Nucleus accumbens (tissue), 56 donors: ENCODE measurements at places on chromosomes 4 and X.

GRCh38 chr4:121156822-121157769 is 7.0 kb downstream of the TNIP3 start:
- DNase-seq, result no peak

- DNase-seq, result no peak
These were observed 1.4 kb downstream of the CLDN2 start for GRCh38 chrX:106921637-106922036.

GRCh38 chr4:80878218-80878617 is 152.3 kb upstream of the BMP3 start:
- no peak for DNase-seq

DNA sequence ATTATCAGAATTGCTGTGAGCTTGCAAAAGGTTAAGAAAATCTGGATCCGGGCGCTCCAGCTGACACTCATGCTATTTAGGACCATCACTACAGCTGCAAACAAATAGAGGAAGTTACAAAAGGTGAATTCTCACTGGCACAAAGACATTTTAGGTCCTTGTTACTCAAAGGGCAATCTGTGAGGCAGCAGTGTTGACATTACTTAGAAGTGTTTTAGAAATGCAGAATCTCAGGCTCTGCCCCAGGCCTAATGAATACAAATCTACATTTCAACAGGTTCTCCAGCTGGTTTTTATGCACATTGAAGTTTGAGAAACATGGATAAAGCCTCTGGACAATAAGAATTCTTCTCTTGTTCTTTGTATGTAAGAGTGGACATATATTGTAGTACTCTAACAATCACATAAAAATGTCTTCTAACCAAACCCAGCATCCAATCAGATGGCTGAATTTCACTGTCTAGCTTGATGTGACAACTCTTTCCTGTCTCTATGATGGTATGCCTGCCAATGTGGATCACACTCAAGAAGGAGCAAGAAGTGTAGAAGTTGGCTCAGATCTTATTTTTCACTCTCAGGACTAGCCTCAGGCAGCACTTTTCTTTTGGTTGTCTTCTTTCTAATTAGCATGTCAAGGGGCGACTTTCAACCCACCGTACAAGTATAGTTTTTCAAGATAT is 18.8 kb downstream of the SLC7A11 start:
- no peak for DNase-seq

GRCh38 chrX:38278682-38279081 is 48.6 kb downstream of the RPGR start:
- DNase-seq, result no peak

- peak; percentile 20 for DNase-seq
These were observed 612 bp downstream of the CPLX1 start for GRCh38 chr4:825063-825970.

GRCh38 chrX:112577146-112577545 is 102.6 kb downstream of the LHFPL1 start:
- no peak for DNase-seq

DNA sequence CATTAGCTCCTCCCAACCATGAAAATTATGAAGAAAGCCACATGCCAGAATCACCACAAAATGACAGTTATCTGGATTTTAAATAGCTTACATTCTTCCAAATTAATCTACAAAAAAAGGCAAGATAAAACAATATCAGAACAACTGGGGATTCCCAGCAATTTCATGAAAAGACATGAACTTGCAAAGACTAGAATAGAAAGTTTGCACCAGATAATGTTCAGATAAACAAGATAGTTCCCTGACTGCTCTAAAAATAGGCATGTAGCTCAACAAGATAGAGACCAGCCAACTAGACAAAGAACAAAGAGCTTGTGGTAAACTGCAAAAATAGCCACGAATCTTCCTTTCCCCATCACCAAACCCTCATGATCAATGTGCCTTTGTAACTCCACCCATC is 30.3 kb upstream of the DDX53 start:
- DNase-seq, result no peak

GRCh38 chr4:152039023-152039481 is 278.2 kb upstream of the GATB start:
- no peak for DNase-seq

DNA sequence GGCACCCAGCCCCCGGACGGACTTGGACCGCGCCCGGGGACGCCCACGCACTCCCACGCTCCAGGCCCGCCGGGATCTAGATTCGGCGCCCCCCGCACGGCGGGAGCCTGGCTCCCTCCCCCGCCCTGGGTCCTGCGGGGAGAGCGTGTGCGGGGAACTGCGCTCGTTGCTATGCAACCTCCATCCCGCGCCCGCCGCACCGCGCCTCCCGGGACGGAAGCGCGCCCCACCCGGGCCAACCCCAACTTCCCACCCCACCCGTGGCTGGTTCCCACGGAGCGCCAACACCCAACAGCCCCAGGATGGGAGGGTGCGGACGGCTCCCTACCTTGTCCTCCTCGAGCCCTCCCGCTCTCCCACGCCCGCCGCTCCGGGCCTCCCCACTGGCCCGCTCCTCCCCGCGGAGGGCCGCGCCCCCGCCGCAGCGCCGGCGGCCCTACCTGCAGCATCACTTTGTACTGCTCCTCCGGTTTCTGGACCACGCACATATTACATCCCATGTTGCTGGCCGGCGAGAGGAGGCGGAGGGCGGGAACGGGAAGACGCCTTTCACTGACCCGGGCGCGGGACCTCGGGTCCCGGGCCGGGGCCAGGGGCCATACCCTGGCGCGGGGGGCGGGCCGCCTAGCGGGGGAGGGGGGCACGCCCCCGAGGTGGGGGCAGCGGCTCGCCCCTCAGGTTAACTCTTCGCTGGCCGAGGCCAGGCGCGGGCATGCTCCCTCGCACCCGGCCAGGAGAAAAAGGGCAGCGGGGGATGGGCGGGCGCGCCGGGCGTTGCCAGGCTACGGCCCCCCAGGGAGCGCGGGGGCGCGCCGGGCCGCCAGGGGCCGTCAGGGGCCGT is at the start of gene PDZD4:
Gene PDZD4, minus strand, starts transcription at position 746 of the 841 bp plus-strand sequence. Its CDS starts 246 bp downstream, at position 500.
- DNase-seq, result no peak

DNA sequence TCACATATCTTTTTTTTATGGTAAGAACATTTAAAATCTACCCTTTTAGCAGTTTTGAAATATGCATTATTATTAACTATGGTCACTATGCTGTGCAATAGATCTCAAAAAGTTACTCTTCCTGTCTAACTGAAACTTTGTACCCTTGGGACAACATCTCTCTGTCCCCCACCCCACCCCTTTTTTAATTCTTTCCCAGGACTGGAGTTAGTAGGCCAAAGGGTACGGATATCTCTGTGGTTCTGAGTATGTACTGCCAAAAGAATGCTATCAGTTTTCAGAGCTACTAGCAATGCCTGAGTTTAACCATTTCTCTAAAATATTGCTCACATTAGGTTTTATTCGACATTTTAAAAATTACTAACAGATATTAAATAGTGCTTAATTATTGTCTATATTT is 4.7 kb upstream of the FAM241A start:
- DNase-seq, result no peak

DNA sequence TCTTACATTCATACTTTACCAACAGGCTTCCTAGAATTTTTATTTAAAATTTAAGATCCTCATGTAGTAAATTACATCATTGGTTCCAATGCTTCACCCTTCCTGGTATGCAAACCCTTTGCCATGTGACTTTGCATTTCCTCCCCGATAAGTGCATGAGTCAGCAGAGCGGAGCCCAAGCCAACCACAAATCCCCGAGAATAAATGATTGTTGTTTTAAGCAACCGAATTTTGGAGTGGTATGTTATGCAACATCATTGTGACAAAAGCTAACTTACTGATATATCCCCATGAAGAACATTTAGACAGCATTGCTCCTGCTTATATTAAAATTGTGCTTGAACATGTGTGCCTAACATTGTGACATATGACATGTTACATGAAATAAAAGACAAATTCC is 199.4 kb upstream of the DDX53 start:
- DNase-seq, result no peak

- no peak for DNase-seq
These were observed 351.2 kb downstream of the BMPR1B start for GRCh38 chr4:95108883-95109421.

GRCh38 chr4:26015133-26015651 is 101.2 kb downstream of the SMIM20 start:
- DNase-seq, result no peak

GRCh38 chr4:163591614-163592020 is 97.1 kb downstream of the TMA16 start:
- no peak for DNase-seq

DNA sequence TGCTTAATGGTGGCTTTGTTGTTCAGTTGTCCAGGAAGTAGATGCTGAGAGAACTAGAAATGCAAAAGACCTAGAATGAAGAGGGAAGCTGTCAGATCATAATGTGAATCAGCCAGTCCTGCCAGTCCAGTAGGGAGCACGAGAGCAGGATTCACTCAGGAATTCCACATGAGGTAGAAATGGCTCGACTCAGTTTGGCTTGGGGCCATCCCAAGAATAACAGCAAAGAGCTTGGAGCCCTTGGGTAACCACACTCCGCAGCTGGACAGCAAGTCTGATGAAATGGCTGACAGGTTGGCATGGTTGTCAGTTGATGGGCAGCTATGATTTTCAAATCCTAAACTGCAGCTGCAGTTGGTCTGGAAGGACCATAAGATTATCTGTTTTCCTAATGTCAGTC is 44.5 kb upstream of the WDR1 start:
- no peak for DNase-seq

- no peak for DNase-seq
These were observed 60.0 kb downstream of the GAB1 start for GRCh38 chr4:143396695-143397094.

- no peak for DNase-seq
These were observed 73.0 kb upstream of the FRMPD4 start for GRCh38 chrX:12065251-12065650.

DNA sequence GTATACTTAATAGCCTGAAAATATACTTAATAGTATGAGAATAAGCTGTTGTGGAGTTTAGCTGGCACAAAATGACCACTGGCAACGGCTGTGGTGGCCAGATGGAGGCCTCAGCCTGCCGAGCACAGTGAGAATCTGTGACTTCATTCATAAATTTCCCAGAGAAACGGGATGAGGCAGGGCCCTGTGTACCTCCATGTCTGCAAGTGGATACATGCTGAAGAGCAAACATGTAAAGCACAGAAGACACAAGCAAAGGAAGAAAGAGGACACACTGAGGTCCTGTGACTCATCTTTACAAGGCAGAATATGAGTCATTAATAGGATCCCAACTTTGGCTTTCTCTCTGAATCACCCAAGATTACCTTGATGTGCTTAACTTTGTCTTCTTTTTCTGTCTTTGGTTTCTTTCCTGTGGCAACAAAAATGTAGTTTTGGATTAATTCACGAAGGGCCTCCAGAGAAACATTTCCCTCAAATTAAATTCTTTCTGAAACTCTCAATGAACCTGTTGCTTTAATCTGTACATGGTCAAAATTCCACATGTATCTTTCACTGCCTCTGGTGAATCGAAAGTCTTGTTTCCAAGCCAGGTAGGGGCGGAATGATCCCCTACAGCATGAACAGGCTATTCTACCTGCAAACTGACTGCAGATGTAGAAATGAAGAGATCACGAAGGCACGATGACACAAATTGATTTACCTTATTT is 56.4 kb downstream of the IRF2 start:
- DNase-seq, result peak; percentile 30

DNA sequence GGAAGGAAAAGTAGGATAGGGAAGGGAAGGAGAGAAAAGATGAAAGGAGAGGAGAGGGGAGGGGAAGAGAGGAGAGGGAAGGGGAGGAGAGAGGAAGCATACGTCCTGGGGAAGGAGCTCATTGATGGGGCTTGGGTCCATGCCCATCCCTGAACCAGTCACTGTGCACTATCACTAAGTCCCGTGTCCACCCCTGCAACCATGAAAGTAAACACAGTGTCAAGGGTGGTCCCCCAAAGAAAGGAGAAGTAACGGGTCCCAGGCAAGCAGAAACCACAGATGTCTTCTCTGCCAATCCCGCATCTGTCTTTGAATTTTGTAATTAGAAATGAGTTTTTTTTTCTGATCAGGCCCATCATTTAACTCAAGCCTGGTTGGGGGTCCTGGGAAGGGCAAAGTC is 55.2 kb downstream of the LGI2 start:
- no peak for DNase-seq

DNA sequence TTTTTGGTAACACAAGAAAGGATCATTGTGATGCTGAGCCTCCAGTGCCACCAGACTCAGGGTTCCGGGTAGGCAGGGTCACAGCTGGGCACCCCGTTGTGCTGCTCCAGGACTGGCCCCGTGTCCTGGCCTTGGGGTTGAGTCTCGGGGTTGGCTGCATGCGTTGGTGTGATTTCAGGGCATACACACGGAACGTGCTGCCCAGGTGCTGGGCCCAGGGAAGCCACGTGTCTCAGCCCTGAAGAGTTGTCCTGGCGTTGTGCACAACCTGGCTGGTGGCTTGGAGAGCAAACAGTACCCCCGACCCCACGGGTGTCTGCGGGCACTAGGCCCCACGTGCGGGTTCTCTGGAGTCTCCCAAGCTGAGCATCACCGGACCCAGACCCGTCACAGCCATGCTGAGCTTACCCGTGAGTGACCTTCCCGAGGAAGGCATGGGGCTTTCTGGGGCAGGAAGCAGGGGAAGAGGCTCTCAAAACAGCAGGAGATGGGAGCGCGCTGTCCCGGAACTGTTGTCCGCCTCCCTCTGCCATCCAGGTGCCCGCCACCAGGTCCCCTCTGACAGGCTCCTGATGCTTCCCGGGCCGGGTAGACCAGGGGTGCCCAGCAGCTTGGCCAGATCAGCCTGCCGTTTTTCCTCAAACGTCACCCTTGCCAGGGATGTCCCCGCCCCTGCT is 66.1 kb upstream of the ENPP6 start:
- DNase-seq, result peak; percentile 25

DNA sequence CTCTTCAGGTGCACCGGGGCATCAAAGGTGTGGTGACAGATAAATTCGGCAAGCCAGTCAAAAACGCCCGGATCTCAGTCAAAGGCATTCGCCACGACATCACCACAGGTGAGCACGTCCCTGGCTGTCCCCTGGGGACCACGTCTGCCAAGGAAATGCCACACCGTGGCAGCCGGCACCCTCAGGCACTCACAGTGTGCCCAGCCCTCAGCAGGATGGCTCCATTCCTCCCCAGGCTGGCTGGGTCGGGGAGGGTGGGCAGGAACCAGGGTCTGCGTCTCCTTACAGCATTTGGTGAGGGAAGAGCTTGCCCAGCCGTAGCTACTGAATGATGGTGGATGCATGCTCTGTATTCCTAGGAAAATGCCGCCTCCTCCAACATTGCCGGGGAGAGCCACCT is 25.9 kb downstream of the CPZ start:
- DNase-seq, result no peak

GRCh38 chr4:139969635-139970266 is 184.2 kb downstream of the MAML3 start:
- no peak for DNase-seq
